Activated CD8-positive, alpha-beta T cell treated with anti-CD3 and anti-CD28 coated beads for 36 hours (primary cell): ENCODE measurements at places on chromosomes 5 and 9. TPM values are rescaled to one million over a fixed set of nuclear protein-coding genes. Genes with fewer than 3 reads are reported as not detected.

Gene GRXCR2
- not detected for total RNA-seq

Gene PCDHB16
- not detected for total RNA-seq

Gene DNAH5
- not detected for total RNA-seq

Gene IRGM
- 1.4 TPM for total RNA-seq

Gene TLX3
- total RNA-seq = not detected

Gene C9orf50
- total RNA-seq = not detected

Gene CCNJL
- not detected for total RNA-seq

Gene UGT3A2
- not detected for total RNA-seq

Gene ZNF300
- 1.1 TPM for total RNA-seq

Gene SLC36A2
- total RNA-seq = not detected

Gene PCDHA11
- total RNA-seq = not detected

Gene DNAJC21
- 51.8 TPM for total RNA-seq

Gene SLC25A48
- not detected for total RNA-seq

Gene EPB41L4A
- total RNA-seq = not detected

Gene TMEM252
- not detected for total RNA-seq
